ENCODE measurements at places on chromosomes 13 and 19.

GRCh38 chr19:17659996-17660395 lies 28.2 kb downstream of the UNC13A start:
- no peak for DNase-seq

DNA sequence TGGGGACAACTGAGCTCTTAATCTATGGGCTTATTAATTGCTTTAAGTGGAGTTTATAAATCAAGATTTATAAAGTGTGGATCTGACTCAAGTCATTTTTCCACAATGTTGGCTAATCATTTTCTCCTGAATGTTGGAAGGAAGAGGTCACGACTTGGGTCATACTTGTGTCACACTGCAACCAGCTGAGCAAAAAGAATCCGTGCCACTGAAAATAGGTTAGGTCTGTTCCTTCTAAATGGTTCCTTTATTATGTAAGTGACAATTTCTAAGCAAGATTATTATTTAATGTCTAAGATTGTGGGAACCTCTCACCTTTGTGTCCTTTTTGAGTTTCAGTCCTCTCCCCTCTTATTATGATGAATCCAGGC lies 178.6 kb downstream of the SHISA2 start:
- DNase-seq, result no peak

DNA sequence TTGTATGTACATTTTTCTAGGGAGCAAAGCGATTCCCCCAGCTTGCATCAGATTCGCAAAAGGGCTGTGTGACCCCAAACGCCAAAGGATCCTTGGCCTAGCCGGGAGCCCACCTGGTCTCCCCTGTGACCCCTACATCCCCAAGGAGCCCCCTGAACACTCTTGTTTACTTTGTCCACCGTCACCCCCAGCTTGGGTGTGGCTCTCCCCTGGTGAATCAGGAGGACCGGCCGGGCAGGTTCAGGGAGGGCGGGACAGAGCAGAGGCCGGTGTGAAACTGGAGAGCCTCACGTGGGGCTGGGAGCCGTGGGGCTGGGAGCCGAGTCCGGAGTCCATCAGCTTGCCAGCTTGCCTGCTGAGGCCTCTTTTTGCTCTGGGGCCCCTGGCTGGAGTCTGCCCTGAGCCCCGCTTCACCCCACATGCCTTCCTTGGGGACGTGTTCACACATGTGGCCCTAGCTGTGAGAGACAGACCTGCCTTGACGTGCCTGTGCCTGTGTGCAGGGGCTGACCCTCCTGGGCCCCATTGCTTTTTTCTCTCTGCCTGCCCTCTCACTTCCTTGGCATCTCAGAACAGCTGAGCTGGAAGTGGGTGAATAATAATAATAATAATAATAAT lies 2.0 kb downstream of the ITPKC start:
- DNase-seq, result no peak

GRCh38 chr19:46726971-46727501 lies 10.1 kb upstream of the PRKD2 start:
- DNase-seq, result no peak

DNA sequence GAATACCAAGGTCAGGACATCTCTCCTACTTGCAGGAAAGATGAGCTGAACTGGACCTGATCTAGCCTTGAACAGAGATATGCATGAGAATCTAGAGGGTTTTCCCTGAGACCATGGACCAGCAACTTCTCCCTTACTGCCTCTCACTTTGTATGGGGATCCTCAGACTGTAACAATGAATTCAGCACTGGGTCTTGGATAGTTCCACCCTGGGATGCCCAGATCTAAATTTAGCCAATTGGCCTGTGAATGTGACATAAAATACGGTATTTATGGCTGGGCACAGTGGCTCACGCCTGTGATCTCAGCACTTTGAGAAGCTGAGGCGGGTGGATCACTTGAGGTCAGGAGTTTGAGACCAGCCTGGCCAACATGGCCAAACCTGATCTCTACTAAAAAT lies 15.3 kb upstream of the LILRA2 start:
- DNase-seq, result no peak

GRCh38 chr19:1292419-1293151 lies 6.9 kb downstream of the EFNA2 start:
- no peak for DNase-seq

GRCh38 chr19:48990400-48990799 lies 2.7 kb downstream of the GYS1 start:
- DNase-seq, result no peak

GRCh38 chr19:48290401-48290770 lies 20.5 kb downstream of the ZNF114 start:
- no peak for DNase-seq

GRCh38 chr19:29576761-29577648 lies 29.1 kb upstream of the POP4 start:
- peak; percentile 6 for DNase-seq

GRCh38 chr19:709965-710571 lies 1.3 kb downstream of the PALM start:
- DNase-seq, result no peak
